Cortex of kidney (tissue), 1 donor: ENCODE measurements at places on chromosomes 11 and 22.

DNA sequence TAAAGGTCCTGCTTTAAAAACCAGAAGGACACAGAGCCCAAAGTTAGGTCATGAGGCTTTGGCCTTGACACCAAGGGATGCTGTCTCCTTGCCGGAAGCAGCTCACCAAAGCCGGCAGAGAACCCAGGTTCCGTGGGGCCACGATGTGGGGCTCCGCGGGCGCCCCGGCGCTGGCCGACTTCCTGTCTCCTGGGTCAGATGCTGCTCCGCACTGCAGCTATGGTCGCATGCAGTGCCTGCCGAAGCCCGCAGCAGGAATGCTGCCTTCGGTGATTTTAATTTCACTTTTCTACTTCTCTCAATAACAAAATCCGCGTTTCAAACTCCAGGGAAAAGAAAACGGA lies 454 bp upstream of the OTUB1 start:
- DNase-seq, result no peak

DNA sequence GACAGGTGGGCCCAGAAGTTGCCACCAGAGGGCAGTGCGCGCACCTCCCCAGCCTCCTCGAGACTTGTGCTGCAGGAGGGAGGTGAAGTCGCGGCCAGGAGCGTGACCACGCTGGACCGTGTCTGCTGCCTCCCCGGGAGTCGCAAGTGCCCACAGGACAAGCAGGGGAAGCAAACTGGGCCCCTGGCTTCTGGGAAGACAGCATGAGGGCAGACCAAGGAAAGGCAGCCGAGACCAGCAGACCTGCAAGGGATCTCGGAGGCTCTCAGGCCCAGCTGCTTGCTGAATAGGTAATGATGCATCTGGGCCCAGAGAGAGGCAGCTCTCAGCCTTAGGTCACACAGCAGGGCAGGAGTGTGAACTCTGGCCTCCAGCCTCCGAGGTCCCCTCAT lies 17.0 kb upstream of the IL2RB start:
- no peak for DNase-seq

DNA sequence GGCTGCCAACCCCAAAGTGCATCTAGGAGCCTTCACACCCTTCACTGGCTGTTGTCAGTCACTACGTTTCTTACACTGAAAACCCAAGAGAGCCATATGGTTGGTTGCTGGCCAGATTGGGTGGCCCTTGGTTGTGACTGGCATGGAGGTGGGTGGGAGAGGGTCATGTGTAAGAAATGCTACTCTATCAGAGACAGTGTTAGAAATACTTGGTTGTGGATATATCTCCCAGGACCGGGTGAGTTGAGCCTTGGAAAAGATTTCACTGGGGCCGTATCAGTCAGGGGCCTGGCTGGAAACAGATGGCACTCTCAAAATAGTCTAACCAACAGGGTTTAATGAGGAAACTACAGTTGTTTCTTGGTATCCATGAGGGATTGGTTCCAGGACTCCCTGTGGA lies 15.2 kb downstream of the ENDOD1 start:
- DNase-seq, result no peak

- no peak for DNase-seq
These were observed 10.8 kb upstream of the OR51D1 start for GRCh38 chr11:4626207-4627099.

DNA sequence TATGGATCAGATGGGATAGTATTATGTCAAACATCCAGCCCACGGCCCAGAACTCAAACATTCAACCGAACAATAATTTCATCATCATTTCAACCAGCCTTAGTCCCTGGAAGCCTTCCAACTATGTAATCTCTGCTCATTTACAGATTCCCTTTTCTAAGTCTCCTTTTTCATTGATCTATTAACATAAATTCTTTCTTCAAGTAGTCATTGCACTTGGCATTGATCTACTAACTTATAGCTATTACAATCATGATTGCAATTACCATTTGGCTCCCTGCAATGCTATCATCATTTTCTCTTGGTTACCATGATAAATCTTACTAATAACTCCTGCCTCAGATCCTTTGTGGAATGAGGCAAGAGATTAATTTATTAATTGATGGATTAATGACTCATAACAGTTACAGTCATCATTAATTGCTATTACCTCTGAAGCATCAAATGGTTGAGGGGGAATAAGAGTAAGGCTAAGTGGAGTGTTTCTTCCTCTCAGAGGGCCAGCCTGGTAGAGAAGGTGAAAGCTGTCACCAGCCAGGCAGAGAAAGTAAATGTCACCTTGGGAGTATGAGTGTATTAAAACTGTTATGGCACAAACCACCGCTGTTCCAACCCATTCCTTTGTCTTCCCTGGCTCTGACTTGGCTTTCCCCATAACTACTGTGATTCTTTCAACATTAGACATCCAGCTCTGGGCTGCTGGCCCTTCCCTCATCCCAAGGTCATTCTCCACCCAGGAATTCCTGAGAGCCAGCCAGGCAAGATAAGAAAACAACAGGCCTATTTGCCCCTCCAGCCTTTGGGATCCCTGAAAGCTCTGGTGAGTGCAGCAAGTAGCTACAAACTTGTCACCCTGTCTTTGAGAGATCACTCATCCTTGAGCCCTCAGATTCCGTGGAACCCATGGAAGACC lies 174.7 kb downstream of the RRAS2 start:
- no peak for DNase-seq

GRCh38 chr11:67024966-67025365 lies 2.0 kb downstream of the SYT12 start:
- DNase-seq, result no peak

DNA sequence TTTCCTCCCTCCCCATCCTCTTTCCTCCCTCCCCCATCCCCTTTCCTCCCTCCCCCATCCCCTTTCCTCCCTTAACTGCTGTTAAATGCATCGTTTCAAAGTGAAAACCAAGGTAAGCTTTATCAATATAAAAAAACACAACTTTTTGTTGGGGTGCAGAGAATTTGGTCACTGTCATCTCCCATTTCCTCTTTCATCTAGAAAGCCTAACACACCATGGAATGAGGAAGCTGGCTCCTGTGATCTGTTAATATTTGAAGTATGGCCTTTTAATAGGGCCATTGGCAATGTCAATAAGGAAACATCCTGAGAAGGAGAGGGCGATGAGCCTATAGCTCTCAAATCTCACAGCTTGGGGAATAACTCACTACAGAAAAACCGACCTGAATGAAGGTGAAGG lies 7.0 kb downstream of the EXPH5 start:
- no peak for DNase-seq

DNA sequence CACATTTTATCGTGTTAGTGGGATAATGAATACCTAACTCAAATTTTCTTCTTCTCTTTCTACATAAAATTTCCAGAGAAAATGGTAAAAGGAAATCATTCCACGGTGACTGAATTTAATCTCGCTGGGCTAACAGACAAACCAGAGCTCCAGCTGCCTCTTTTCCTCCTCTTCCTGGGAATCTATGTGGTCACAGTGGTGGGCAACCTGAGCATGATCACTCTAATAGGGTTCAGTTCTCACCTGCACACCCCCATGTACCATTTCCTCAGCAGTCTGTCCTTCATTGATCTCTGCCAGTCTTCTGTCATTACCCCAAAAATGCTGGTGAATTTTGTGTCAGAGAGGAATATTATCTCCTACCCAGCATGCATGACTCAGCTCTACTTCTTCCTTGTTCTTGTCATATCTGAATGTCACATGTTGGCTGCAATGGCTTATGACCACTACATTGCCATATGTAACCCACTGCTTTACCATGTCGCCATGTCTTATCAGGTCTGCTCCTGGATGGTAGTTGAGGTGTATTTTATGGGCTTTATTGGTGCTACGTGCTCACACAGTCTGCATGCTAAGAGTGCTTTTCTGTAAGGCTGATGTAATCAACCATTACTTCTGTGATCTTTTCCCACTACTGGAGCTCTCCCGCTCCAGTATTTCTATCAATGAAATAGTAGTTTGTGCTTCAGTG lies 24.1 kb downstream of the OR10D3 start:
- no peak for DNase-seq

- no peak for DNase-seq
These were observed 6.4 kb upstream of the TSSC4 start for GRCh38 chr11:2393941-2394817.

DNA sequence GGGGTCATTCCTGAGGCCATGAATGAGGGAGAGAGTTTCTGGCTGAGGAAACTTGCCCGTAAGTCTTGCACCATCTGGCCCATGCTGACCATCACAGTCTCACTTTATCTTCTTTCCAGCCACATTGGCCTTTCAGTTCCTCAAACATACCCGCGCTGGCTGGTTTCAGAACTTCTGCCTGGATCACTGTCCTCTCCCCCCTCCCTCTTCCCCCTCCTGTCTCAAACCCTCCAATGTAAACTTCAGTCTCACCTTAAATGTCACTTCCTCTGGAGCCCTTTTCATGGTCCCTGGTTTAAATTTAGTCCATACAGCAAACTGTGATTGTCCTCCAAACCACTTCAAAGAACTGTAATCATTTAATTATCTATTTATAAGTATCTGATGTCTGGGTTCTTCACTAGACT lies 3.7 kb upstream of the TMEM109 start:
- DNase-seq, result no peak

DNA sequence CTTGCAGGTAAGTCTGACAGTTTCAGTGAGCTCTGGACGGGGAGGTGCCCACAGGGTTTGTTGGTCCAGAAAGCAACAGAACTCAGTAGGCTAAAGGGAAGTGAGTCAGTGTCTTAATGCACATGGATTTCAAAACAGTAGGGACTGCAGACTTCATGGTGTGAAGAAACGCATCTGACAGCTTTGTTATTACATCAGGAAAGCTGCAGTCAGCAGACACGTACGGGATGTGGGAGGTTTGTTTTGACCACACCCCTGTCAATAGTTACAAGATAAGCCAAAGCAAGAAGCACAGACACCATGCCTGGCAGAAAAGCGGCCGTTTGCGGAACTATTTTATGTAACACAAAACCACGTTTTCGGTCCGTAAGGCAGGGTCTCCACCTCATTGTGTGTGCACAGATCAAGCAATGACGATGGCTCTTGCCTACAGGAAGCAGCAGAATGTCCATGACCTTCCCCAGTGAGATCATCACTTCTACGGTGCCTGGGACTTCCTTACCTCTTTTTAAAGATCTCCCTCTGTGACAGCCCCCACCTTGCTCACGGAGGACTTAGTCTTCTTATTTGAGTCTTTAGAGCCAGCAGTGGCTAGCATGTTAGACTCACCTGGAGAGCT lies 58.2 kb upstream of the FTH1 start:
- no peak for DNase-seq

DNA sequence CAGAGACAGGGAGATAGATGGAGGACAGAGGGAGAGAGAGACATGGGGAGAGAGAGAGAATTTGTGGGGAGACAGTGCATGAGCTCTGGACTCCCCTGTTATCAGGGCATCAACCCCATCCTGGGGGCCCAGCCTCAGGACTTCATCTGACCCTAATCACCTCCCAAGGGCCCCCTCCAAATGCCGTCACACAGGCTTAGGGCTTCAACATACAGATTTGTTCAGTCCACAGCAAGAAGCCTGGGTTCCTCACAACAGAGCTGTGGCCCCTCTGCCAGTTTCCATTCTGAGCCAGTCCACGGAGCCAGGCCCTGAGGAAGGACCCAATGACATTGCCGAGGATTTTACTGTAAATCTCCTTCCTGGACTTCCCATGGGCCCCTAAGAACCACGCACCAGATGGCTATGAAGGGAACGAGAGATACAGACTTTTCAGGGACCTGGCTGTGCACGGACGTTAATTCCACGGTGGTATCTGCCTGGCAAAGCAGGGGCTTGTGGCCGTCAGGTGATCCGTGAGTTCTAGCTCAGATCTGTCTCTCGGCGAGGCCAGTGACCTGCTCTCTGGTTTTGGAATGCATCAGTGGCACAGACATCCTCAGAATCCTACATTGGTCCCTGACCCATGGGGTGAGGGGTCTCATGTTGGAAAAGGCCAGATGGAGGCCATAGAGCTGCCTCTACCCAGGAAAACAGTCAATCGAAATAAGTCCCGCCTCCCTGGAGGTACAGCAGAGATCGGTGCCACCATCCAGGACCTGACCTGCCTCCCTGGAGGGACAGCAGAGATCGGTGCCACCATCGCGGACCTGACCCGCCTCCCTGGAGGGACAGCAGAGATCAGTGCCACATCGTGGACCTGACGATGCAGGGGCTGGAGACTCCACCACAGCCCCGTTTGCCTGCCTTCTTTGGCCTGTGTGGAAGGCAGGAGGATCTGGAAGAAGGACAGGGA lies 8.7 kb upstream of the B4GALNT4 start:
- DNase-seq, result no peak

DNA sequence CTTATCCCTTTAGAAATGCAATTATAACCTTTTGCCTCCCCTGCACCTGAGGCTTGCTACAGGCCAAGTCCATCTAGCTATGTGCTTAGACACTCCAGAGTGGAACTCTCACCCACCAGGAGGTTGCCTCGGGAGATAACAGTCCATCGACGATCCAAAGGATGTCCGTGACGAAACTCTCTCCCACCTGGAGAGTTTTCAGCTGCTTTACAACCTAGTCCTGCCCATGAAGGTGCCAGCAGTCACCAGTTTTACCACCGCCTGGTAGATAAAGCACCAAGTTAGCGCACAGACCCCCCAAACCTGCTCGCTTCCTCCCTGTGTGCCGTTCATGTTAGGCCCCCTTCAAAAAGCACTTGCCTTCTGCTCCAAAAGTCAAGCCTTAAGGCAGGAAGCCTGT lies 53.1 kb upstream of the SHISAL1 start:
- no peak for DNase-seq

DNA sequence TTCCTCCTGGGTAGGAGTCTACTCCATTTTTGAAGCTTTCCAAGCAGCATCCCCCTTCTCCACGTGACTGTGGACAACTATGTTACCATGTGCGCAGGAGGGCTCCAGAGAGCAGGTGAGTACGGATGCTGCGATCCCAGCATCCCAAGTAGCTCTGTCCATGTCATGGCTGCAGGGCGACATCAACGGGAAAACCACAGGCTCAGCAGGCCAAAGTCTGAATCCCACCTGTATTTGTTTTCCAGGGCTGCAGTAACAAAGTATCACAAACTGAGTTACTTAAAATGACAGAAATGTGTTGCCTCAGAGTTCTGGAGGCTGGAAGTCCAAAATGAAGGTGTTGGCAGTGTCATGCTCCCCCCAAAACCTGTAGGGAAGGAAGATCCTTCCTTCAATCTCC lies 40.3 kb downstream of the MCHR1 start:
- DNase-seq, result no peak

DNA sequence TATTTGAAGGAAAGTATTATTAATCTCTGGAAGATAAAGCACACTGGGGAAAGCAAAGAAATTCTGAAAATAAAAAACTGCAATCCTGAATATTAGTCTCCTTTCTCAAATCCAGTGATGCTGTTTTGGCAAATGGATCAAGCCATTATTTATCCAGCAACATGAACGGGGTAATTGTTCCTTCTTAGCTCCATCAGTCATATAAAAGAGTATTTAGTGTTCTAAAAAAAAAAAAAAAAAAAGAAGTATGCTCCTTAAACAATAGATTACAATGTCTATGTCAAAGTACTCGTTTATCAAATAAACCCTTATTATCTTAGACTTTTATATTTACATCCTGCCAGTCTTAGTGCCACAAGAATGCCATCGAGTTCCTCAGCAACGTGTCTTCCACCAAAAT lies 1.3 kb downstream of the RDX start:
- DNase-seq, result no peak

GRCh38 chr11:44771841-44772240 lies 45.1 kb downstream of the TSPAN18 start:
- no peak for DNase-seq
